ENCODE measurements at places on chromosomes 5 and 9. TPM values are rescaled to one million over a fixed set of nuclear protein-coding genes. Genes with fewer than 3 reads are reported as not detected.

DNA sequence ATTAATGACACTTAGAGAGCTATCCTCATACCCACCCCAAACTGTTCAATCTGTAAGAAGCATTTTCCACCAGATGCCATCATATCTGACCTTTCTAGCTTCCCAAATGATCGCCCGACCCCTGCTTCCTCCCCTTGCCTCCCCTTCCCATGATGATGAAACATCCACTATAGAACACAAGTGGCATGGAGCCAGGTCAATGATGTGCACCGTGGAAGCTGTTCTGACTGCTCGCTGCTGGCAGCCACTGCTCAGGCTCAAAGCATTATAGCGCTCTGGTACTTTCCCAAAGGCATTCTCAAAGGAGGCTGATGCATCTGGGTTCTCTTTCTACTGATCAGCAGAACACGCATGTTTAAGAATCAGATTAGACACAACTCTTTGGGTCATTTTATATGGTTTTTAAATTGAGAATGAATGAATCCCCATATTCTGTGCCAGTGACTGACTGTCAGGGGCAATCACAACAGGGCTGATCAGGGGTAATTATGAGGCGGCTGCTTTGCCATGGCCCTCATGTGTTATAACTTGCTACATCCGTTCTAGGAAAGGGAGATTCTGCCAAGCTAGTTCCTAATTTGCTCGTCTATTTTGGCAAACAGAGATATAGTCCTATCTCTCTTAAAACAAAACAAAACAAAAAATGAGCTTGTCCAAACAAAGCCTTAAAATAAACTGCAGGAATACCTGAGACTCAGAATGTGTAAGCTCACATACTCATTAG is 343.7 kb downstream of the ENC1 start:
- no peak for DNase-seq

DNA sequence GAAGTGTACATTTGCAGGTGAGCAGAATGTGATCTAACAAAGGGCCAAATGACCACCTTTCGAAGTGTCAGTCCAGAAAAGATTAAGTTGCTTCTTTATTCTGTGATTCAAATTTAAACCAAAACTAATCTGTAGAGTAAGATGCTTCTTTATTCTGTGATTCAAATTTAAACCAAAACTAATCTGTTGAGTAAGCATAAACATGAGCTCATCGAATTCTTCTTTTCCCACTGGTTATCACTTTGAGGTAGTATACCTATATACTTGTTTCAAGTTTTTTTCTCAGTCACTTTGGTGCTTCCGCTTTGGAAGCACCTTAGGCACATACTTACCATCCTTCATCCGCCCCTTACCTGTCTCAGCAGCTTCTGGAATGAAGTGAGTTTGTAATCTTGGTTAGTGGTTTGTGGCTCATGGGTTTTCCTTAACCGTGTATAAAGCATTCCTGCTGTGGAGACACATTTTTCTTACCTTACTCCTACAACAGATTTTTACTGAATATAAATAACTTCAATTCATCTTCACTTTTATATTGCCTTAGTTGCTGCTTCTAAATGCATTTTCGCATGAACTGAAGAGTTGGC is 40.7 kb upstream of the CTXN3 start:
- DNase-seq = no peak

- no peak for DNase-seq
Observed at GRCh38 chr9:35106343-35106730, 3.4 kb upstream of the STOML2 start.

DNA sequence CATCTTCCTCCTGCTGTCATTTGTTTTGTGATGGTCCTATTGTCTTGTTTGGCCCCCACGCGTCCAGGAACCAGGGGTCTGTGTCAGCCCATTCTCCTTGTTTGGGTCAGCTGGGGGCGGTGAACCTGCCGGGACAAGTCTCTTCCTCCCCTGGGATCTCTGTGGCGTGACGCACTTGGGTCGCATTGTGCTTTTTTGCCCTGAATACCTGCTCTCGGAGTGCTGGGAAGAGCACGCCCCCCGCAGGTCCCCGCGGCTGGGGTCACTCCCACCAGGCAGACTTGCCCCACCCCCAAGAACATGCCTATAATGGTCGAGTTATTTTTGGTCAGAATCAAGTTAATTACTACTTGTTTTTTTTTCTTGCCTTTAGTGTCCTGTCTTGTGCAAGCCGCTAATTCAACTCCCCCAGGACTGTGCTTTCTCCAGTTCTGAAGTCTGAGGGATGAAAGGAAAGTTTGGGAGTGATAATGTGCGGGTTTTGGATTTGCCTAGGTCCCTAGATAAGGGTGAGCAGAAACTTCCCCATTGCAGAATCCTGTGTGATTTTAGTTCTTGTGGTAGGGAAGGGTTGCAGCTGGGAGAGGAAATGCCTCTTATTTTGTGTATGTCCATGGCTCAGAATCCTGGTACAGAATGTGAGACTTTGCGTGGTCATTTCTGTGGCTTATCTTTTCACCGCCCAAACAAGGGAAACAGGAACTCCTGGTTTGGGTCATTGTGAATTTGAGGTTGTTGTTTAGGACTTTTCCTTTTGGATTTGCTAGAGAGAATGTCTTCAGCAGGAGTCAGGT is 789 bp downstream of the ACER2 start:
- DNase-seq = peak; percentile 28

The DMAC1 gene
- total RNA-seq = 40.3 TPM

The PCDHGA8 gene
- total RNA-seq = 0.61 TPM

The ZNF454 gene
- total RNA-seq = not detected

Data from HT1080 (cell line).